ENCODE measurements at places on chromosomes 2 and 18.

DNA sequence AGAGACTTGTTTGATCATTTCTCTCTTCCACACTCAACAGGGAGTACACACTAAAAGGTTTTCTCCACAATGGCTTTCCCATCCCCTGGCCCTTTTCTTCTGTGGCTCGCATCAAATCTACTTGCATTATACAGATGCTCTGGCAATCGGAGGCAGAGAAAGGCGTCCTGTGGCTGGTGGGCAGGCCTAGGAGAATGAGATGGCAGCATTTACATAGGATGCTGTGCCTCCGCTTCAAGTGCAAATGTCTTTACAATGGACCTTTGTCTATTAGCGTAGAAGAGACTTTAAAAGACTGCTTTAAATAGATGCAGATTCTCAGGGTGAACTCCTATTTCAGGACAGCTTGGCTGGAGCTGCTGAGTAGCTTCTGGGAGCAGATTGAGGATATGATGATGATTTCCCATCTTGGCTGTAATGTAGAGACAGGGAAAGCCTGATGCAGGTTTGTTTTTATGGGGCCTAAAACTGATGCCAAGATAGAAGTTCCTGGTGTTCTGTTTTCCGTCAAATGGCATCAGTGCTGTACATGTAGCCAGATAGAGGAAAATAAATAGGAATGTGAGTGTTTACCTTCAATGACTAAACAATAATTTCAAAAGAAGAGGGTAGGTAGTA is 423.4 kb downstream of the RND3 start:
- no peak for DNase-seq

DNA sequence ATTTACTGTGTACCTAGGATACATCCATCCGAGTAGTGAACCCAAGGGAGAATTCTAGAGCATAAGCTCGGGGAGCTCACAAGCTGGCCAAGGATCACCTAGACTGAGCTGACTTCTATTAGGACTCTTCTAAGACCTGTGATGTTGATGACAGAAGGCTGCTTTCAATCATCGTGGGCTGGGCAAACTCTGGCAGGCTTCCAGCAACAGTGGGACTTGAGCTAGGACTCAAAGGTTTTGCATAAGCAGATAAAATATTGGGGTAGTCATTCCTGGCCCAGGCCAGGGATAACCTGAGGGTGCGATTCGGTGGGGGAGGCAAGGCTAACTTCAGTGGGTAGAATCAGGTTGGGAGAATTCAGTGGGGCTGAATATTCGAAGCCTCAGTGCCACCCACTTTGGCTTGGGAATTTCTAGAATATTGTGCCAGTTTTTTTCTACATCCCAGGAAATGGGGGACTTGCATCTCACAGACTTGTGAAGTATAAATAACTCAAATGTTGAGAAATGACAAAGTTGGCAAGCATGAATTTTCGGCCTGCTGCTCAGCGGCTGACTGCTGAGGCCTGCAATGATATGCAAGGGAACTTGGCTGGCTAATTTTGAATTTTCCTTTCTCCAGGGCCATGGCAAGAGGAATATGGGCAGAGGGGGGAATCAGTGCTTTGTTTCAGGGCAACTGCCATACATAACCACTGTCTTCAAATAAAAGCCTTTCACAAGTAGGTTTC is 274.3 kb downstream of the PRKCE start:
- no peak for DNase-seq

DNA sequence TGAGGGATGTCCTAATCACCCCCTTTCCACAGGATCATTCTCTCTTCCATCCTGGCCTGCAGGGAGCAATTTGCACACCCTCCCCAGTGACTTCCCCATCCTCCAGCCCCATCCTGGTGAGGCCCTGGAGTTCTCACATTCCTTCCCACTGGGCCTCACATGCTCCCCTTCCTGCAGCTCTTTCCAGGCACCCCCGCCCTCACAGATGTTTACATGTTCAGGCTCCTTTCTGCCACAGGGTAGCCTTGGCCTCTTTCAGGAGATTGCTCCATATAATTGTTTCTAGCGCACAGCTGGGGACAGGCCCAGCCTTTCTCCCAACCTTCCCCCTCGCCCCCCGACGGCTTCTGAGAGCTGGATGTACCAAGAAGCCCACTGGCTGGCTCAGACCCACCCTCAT is 288.4 kb upstream of the TRIB2 start:
- no peak for DNase-seq

- no peak for DNase-seq
Measured at GRCh38 chr2:45067859-45068570, 58.8 kb upstream of the SIX2 start.

- no peak for DNase-seq
Measured at GRCh38 chr2:10620481-10620880, 69.3 kb downstream of the NOL10 start.

DNA sequence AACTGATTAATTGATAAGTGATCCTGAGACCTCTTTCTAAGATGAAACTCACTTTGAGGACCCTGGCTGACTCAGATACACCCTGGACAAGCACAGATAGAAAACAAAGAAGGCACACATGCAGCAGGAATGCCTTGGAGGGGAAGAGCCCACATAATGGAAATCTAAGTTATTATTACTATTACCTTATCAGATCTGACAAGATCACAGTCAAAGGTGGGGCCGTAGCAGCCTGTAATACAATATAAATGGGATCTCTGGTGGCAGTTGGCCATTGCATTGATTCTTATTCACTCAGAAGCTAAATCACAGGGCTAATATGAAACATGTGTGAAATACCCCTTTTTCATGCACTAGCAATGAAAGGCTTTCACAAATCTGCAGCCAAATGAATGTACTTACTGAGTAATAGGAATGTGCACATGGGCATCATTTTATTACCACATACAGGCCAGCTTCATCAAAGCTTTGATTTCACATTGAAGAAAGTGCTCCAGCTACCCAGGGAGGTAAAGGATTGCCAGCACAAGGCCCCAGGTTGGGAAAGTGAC is 84.0 kb downstream of the ZBTB7C start:
- no peak for DNase-seq

DNA sequence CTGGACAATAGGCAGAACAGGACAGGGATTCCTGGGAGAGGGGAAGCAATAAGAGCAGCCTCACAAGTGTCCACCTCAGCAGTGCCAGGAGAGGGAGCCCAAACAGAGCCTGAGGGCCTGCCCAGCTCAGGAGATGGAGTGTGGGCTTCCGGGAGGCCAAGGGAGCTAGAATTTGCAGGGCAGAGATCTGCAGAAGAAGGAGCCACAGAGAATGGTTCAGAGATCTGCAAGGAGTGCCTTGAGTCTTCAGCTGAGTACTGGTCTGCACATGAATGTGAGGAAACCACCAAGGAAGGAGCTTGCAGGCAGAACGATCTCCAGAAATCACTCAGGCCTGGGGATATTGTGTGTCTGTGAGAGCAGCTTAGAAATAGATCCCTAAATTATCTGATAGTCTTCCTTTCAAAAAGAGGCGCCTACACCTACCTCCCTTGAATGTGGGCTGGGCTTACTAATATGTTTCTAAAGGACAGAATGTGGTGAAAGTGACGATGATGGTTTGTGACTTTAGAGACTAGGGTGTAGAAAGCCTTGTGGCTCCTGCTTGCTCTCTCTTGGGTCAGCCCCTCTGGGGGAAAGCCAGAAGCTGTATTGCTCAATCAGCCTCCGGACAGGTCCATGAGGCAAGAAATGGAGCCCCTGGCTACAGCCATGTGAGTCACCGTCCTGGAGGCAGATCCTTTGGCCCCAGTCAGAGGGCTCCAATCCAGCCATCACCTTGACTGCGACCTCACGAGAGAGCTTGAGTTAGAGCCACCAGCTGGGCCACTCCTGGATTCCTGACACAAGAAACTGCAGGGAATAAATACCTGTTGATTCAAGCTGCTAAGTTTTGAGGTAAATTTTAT is 7.6 kb upstream of the LPIN1 start:
- DNase-seq: peak; percentile 96

GRCh38 chr2:68187329-68187728 is 29.6 kb downstream of the PNO1 start:
- no peak for DNase-seq

DNA sequence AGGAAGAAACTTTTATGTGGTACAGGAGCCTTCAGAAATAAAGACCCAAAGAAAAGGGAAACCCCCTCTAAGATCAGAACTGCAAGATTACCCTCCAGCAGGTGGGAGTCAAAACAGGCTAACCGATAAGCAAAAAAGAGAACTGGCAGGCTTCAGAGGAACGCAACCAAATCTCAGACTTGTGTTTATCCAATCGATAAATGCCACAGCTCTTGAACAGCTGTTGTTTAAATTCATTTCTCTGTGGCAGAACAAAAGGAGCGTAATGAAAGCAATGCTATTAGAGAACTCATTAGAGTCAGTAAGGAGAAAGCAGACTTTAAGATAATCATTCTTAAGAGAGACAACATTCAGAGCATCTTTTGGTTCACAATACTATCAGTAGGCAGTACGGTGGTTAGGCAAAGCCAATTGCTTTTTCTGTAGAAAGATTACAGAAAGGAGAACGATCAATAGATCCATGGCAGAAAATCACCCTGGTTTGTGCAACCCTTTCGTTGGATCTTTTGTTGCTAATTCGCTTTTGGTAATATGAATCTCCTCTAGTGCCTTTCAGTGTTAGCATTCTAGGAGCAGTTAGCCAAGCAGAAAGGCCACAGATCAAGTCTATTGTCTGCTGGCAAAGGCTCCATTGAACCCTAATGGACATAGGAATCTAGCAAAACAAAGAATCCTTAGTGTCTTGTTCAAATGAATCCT is 476.4 kb upstream of the CHST9 start:
- no peak for DNase-seq

GRCh38 chr18:12408247-12408869 is 629 bp downstream of the PRELID3A start:
- DNase-seq: no peak

DNA sequence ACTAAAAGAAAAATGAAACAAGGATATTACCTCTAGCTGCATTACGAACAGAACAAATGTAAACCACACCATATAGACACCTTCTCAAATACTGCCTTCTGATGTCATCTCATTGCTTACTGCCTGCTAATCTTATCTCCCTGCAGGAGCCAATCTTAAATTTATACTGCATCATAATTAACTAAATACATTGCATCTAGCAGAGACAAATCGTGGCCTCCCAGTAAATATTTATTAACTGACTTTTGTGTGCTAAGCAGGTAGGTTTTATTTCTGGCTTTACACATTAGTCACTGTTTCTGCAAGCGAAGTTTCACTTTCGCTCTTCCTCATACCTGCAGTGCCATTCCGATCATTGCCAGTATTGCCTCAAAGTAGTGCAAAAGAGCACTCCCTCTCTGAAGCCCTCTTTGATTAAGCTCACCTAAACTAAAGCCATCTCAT is 67.5 kb downstream of the SPATS2L start:
- no peak for DNase-seq

DNA sequence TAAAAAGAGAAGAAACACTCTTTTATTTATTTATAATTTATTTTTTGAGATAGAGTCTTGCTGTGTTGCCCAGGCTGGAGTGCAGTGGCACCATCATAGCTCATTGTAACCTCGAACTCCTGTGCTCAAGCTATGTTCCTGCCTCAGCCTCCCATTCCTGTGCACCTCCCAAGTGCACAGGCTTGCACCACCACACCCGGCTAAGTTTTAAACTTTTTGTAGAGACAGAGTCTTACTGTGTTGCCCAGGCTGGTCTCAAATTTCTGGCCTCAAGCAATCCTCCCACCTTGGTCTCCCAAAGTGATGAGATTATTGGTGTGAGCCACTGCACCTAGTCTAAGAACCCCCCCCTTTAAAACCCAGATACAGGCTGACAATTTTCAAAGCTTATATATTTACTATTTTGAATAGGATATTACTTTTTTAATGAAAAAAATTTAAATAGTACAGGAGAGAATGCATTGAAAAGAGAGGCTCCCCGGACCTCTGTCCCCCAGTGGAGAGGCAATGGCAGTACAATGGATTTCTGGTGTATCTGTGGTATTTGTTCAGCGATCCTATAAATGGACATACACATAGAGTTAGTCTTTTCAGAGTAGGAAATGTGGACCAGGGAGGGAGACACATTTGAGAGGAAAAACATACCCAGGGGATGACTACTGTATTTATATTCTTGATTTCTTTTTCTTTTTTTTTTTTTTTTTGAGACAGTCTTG is 48.1 kb upstream of the CNOT11 start:
- no peak for DNase-seq

- no peak for DNase-seq
Measured at GRCh38 chr2:162254236-162254871, 11.1 kb upstream of the FAP start.

GRCh38 chr2:25483607-25484266 is 142.0 kb upstream of the DNMT3A start:
- DNase-seq: no peak

- peak; percentile 80 for DNase-seq
Measured at GRCh38 chr18:54742659-54743604, 85.3 kb upstream of the RAB27B start.

DNA sequence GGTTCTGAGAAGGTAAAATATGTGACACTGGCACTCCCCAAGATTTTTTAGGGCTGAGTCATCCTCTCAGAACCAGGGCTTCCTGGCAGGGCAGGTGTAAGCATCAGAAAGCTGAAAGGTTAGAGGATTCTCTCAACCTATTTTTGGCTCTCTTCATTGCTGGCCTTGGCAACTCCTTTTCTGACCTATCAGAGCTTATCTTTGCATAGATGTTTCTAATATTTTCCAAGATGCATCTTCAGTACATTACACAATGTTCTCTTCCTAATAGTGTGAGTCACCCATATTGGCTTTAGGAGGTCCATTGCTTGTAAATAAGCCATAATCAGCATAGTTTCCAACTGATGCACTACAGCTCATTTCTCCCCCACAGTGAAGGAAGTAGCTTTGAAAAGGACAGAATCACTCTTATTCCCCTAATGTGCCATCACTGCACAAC is 2008.4 kb upstream of the PIK3C3 start:
- no peak for DNase-seq

DNA sequence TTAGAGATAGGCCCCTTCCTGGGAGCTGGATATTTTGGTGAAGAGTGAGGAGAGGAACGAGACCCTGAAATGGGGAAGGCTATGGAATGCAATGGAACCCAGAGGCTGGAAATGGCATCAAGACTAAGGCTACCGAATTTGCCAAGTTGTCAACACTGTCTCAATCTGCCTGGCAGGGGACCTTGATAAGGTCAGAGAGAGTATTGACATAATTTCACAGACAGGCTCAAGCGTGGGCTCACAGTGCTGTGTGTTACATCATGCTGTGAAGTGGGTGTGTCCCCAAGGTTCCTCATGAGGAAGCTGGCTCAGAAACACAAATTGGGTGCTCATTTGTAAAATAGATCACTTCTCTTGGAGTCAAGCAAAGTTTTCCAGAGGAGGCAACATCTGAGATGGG is 51.8 kb upstream of the CYRIA start:
- DNase-seq: no peak

DNA sequence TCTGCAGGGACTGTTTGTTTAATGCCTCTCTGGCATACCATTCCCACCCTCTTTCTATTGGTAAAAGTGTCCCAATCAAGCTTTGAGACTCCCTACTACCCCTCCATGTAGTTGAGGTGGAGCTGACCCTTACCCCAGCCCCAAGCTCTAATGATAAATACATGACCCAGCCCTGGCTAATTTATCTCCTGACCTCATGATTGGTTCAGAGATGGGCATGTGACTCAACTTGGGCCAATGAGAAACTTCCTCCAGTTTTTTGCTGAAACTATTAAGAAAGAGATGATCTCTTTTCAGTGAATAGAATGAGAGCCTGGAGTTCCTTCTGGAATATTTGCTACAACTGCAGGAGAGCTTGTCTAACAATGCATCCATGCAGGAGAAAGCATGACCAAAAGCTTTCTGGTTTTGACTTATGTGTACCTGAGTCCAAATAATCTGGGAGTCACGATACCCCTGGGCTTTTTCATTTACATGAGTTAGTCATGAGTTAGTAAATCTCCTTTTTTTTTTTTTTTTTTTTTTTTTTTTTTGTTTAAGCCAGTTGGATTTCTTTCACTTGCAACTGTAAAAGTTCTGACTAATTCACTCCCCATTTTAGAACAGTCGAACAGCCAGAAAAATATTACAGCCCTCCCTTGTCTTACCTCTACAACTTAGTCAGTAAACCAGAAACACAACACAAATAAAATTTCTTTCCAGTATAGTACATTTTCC is 66.5 kb upstream of the TLK1 start:
- no peak for DNase-seq
